ENCODE measurements at places on chromosomes 11 and 22.

DNA sequence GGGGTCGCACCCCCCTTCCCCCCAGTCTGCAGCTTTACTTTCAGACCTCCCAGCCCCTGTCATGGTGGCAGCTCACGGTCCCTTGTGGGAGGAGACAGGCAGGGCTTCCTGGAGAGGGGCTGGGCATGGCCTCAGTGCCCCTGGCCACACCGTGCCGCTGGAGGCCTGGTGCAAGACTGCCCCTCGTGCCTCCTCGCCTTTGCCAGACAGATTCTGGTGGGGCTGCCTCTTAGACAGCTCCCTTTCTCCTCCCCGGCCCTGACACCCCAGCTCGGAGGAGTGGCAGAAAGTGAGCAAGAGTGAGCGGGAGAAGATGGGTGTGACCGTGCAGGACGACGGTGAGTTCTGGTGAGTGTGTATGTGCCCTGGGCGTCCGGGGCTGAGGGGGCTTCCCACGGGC lies 12.1 kb upstream of the MYO7A start:
- DNase-seq, result no peak

GRCh38 chr11:124970925-124971324 lies 16.9 kb downstream of the CCDC15 start:
- DNase-seq, result no peak

DNA sequence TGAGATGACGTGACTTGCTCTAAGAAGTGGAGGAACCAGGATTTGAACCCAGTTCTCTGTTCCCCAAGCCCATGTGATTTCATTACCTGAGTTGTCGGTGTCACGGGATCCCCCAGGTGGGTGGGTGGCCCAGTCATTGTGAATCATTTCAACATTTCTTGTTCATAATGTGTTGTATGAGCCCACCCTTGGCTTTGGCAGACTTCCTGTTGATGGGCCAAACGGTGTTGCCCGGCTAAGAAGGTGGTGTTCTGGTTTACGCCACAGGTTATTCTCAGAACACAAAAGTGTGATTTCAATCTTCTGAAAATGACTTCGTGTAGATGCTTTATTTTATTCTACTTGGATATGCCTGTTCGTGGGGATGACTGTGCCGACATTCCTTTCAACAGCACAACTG lies 21.6 kb upstream of the ST14 start:
- no peak for DNase-seq

DNA sequence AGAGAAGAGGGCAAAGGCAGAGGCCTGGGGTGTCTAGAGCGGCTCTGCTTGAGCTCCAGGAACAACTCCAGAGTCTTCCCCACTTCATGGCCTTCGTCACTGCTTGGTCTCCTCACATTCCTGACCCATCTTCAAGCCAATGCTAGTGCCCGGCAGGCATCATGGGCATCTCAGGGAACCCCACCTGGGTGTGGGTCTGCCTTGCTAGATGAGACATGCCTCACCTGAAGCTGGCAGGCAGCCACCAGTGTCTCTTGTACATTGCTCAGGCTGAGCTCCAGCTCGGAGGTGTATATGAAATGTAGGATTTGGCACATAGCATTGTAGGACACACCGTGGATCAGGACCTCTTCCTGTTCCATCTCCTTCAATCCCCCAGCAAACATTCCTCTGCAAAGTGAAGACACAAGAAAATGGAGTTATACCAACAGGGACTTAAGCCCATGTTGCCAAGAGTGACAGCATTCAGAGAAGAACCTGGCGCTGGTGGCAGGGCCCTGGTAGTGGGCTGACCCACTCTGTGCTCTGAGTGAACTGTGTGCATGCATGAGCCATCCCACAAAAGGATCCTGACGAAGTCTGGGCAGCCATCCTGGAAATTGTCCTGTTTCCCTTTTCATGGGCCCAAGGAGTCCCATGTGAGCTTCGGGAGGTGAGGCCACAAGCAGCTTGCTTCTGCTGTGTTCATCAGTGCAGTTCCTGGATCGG lies 24.3 kb downstream of the KLHL22 start:
- DNase-seq, result no peak

DNA sequence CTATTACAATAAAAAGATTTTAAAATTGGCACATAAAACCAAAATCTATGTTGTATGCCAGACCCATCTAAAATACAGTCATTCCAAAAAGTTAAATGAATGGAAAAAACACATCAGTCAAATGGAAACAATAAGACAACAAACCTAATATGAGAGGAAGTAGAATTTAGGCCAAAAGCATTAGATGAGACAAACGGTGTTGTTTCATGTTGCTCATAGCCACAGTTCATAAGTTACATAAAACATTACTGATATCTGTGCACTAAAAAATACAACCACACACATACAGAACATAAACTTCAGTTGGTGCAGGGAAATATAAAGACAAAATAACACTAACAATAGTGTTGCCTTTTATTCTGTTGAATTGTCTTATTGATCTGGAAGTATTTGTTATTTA lies 661.9 kb downstream of the CNTN5 start:
- no peak for DNase-seq

DNA sequence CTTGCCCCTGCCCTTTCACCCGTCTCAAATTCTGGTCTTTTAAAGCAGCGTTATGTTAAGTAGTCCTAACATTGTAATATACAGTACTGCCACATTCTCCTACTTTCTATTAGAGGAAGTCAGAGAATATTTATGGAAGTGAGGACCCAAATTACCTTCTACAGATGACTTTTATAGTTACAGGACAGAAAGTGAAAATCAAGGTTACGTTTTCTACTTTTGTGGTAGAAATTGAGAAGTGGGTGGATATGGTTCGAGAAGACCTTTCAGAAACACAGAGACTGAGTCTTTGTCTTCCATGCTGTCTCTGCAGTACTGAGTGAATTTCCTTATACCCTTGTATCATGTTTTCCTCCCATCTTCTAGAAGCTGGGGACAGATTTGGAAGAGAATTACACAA lies 17.1 kb downstream of the SC5D start:
- no peak for DNase-seq

DNA sequence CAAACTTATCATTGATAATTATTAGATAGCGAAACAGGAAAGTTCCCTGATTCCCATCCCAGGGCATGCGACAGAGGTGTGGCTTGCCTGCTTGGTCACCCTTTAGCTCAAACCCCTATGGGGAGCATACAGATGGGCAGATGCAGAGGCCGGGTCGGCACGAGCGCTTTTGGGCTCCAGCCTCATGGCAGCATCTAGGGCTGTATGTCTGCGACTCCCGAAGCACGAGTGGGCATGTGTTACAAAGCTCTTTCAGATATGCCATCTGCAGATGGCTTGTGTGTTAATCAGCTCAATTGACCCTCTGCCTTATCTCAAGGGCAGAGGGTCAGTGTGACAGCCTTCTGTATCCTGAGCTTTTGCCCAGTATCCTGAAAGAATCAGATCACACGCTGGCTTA lies 2069.3 kb upstream of the RAG2 start:
- DNase-seq, result no peak

GRCh38 chr11:25824688-25825087 lies 507.2 kb upstream of the ANO3 start:
- DNase-seq, result no peak

DNA sequence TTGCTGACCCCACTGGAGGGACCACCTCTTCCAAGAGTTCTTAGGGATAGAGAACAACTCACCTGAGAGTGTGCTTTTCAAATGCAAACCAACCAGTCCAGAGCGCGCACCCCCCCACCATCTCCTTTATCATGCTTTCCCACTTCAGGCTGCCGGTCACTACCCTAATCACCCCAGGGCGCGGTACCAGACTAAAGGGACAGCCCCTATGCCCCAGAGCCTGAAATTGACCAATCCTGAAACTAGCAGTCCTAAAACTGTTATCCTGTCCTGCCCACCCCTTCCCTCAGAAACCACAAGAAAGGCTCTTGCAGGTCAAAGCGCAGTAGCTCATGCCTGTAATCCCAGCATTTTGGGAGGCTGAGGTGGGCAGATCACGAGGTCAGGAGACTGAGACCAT lies 37.0 kb downstream of the NEAT1 start:
- no peak for DNase-seq

DNA sequence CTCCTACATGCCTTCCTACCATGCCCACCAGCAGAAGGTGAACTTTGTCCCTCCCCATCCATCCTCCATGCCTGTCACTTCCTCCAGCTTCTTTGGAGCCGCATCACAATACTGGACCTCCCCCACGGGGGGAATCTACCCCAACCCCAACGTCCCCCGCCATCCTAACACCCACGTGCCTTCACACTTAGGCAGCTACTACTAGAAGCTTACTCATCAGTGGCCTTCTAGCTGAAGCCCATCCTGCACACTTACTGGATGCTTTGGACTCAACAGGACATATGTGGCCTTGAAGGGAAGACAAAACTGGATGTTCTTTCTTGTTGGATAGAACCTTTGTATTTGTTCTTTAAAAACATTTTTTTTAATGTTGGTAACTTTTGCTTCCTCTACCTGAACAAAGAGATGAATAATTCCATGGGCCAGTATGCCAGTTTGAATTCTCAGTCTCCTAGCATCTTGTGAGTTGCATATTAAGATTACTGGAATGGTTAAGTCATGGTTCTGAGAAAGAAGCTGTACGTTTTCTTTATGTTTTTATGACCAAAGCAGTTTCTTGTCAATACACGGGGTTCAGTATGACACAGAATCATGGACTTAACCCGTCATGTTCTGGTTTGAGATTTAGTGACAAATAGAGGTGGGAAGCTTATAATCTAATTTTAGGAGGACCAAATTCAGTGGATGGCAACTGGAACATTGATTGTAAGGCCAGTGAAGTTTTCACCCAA lies 56.1 kb downstream of the KCNJ1 start:
- DNase-seq, result no peak

DNA sequence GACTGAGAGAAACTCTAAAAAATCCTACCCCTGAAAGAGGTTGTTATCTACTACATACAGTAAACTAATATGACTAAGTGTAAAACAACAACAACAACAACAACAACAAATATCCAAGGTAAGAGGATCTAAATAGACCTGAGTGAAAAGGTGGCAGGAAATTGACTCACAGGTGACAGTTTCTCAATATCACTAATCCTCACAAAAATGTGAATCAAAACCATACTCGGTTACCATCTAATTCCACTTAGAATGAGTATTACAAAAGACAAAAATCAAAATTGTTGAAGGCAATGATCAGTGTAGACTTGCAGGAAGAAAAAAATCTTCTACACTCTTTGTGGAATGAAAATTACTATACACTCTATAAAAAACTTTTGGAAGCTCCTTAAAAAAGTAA lies 17.5 kb downstream of the RGL4 start:
- no peak for DNase-seq

DNA sequence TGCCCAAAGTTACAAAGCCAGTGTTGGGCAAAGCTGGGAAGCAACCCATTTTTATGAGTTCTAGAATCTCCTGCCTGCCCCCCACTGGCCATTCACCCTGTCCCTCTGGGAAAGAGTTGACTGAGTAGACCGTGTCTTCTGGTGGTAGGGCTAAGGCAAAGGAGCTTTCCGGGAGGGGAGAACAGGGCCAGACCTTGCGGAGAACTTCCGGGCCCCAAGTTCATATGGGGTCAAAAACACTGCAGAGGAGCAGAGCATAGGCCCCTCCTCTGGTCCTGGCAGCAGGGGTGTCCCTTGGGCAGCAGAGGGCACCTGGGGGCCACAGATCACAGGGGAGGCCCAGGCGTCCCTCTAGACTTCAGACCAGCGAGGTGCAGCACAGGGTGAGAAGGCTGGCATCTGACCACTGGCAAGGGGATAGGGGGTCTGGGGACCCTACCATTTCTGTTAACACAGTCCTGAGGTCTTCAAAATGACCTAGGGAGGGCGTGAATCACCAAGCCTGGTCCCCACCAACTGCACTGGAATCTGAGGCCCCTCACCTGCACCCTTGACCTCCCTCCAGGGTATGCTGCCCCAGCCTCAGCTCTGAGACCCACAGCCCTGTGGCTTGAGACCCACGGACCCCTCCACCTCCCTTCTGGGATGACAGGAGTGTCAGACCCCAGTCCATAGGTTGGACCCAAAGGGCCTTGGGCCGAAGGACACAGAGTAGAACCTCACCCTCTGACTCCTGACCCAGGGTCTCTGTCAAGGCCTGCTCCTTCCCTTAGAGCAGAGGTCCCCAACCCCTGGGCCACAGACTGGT lies 1.3 kb upstream of the ARAP1 start:
- DNase-seq, result no peak

- no peak for DNase-seq
Measured at GRCh38 chr11:36449561-36450096, 60.4 kb downstream of the TRAF6 start.

DNA sequence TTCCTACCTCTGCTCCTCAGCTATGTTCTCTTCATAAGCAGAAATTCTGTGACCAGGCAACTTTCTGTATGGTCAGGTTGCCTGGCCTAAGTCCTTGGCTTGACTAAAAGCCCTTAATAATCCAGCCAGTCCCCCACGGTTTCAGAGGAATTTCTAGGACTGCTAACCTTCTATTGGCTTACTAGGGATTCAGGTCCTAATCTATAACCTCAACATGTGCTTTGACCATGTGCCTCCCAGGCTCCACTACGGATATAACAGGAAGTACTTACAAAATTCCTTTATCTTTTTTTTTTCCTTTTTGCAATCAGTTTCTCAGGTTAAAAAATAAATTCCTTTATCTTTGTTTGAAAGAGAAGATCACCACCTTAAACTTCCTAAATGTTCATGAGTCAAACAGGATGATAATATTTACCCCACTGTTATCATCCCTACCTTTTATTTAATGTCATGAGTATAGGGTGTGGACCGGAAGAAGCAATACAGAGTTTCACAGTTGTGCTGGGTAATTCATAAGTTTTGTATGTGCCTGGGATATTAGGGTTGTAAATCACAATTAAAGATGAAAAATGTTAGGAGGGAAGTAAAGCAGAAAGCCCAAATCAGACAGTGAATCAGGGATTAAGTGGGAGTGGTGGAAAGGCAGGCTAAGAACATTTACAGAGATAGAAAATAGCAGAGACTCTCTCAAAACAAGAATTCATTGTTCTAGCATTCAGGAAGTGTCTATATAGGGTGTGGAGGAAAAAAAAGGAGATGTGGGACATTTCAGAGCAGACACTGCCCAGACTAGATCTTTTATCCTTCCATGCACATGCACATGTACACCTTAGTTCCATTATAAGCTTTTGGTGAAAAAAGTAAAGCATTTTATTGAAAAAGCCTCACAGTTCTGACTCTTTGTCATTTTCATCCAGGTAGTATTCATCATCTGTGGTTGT lies 10.7 kb upstream of the POGLUT3 start:
- no peak for DNase-seq

GRCh38 chr11:959608-960007 lies 33.9 kb downstream of the AP2A2 start:
- no peak for DNase-seq

- DNase-seq, result no peak
Measured at GRCh38 chr11:64747961-64748665, 4.2 kb upstream of the RASGRP2 start.

GRCh38 chr11:20203831-20204230 lies 43.6 kb upstream of the DBX1 start:
- no peak for DNase-seq
